ENCODE measurements at places on chromosomes 4 and X. TPM values are rescaled to one million over a fixed set of nuclear protein-coding genes. Genes with fewer than 3 reads are reported as not detected.

RNF128 gene
- total RNA-seq: 5.5 TPM

SPANXN4 gene
- total RNA-seq: not detected

DNA sequence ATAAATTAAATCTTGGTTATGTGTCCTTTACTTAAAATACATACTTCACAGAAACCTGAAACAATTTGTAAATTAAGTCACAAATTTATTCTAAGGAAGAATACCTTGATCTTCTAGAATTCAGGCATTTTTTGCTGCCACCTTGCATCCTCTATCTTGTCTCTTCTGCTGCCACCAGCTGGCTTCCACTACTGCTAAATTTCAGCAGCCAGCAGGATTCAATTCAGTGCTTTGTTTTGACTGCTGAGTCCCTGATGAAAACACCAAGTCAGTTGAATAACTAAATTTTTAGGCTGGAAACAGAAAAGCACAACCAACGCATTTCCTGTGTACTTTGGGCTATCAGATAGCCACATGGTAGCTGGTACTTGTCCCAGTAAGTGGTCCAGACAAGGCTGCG lies 2.4 kb upstream of the MBTPS2 start:
- DNase-seq: no peak

GRCh38 chr4:123479944-123480343 lies 83.3 kb downstream of the SPRY1 start:
- peak; percentile 44 for DNase-seq

GLRB gene
- 11.1 TPM for total RNA-seq

DACH2 gene
- total RNA-seq: not detected

GRCh38 chrX:30948626-30949025 lies 59.6 kb upstream of the TAB3 start:
- no peak for DNase-seq

- no peak for DNase-seq
Observed at GRCh38 chr4:184350213-184350817, 124.0 kb downstream of the IRF2 start.

GRCh38 chr4:173370130-173370476 lies 651 bp upstream of the SAP30 start:
- DNase-seq: no peak

DNA sequence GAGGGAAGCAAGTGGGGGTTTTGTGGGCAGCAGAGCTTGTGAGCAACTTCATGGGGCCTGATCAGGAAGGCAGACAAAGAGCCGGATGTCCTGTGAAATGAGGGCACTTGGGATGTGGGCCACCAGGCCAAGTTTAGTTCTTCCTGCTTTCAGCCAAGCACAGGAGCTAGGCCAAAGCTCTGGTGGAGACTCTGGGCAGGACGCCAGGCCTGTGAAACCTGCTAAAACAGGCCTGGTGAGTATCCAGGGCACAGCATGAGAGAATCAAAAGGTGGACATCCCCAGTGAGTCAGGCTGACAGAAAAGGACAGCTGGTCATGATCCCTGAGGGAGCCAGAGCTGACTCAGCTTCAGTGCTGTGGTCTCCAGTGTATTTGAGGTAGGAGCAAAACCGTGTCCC lies 95.7 kb downstream of the NPNT start:
- peak; percentile 96 for DNase-seq

GRCh38 chrX:118751950-118752783 lies 24.8 kb downstream of the IL13RA1 start:
- no peak for DNase-seq

GRCh38 chr4:144507311-144508101 lies 138.4 kb upstream of the HHIP start:
- no peak for DNase-seq

GRCh38 chrX:132207996-132208395 lies 11.3 kb downstream of the RAP2C start:
- no peak for DNase-seq

- no peak for DNase-seq
Observed at GRCh38 chrX:40172401-40173142, 74.8 kb upstream of the BCOR start.

BTK gene
- total RNA-seq: not detected

RTL3 gene
- total RNA-seq: 1.4 TPM

KLHL13 gene
- 0.12 TPM for total RNA-seq

TMPRSS11A gene
- not detected for total RNA-seq

DNA sequence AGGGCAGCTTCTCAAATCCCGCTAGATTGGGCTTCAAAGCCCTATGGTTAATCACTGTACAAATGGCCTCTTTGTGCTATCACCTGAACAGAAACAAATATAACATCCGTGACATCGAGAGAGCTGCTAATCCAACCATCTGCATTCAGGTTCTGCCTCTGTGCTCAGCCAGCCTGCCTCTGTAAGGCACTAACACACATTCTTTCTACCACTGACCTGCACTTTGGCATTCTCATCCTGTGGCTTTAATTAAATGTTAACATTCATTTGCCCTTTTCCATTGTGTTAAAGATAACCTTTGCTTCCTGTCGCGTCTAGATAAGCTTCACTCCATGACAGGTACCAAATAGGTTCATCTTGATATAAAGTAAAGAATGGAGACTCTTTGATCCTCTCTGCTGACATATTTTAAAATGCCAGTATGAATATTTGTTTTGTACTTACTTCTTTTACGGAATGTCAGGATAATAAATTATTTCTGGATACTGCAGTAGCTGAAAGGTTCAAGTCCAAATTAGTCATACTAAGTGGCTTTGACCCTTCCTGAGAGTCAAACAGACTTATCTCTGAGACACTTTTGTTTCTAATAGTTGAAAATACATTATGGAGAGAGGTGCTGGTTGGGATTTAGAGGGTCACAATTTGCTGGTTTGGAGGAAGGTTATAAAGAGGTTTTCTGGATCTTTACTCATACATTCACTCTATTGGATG lies 505.7 kb downstream of the PACRGL start:
- no peak for DNase-seq

COL25A1 gene
- not detected for total RNA-seq

- no peak for DNase-seq
Observed at GRCh38 chr4:76867880-76868655, 29.9 kb downstream of the SOWAHB start.

DNA sequence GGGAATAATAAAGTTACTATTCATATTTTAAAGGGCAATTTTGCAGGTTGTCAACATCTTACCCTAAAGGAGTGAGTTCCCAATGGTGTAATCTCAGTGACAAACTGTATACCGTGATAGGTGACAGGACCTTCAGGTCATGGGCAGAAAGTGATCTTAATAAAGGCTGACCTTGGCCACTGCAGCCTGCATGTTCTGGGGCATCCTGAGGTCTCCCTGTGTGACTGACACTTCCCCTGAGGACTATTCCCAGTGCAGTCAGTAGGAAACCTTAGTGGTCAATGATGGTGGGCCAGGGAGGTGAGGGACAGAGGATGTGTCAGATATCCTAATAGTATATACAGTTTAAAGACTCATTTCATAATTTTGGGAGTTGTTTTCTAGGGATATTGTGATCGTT lies 137.2 kb downstream of the SHROOM3 start:
- DNase-seq: no peak

DNA sequence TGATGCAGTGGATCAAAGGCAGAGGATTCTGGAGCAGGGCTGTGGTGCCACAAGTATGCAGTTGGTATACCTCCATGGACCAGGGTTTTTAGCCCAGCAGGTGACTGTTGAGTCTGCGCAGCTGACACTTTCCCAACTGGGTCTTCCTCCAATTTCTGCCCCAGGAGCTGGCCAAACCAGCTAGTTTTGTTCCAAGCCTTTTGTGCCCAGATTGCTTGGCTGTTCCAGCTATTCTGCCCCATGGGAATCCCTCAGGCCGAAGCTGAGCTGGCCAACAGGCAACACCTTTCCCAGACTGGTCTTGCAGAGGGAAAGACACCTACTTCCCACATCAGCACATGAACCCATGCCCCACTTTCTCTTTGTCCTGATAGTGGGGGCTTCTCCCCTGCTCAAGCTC lies 22.8 kb upstream of the ANKRD17 start:
- DNase-seq: no peak

GRCh38 chr4:52912608-52913007 lies 50.5 kb downstream of the RASL11B start:
- DNase-seq: peak; percentile 39

- no peak for DNase-seq
Observed at GRCh38 chrX:71450433-71451106, 82.3 kb upstream of the OGT start.

DNA sequence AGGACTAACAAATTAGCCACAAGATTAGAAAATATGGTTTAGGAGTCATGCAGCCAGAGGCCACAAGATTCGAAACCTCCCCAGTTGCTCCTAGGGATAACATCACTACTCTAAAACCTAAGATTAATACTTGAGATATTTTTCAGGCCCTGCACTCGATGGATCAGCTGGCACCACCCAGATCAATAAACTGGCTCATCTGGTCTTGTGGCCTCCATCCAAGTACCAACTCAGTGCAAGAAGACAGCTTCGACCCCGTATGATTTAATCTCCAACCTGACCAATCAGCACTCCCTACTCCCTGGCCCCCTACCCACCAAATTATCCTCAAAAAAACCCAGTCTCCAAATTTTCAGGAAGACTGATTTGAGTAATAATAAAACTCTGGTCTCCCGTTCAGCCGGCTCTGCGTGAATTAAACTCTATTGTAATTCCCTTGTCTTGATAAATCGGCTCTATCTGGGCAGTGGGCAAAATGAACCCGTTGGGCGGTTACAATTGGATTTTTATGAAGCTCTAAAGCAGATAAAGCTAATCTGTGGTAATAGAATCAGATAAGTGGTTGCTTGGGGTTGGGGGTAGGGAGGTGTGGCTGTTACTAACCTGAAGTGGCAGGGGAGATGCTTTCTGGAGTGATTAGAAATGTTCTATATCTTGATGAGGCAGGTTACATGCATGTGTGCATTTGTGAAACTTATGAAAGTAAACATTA lies 91.8 kb upstream of the ATXN3L start:
- DNase-seq: no peak

GRCh38 chrX:34918856-34919255 lies 23.7 kb upstream of the FAM47B start:
- DNase-seq: peak; percentile 68

DNA sequence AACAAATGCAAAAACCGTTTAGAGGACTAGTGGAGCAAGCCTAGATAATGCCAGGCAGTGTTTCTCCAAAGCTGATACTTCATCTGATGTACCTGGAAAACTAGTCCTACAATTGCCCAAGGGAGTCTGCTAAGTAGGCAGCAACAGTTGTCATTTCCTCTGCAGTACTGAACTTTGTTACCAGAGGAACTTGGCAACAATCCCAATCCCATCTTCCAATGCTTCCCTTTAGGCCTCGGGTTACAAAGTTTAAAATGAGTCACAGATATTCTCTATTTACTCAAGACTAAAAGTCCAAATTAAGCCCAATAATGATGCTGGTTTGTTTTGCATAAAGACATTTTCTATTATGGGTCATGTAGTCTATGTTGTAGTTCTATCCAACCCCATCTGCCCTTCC lies 120.0 kb upstream of the GLRA2 start:
- peak; percentile 0 for DNase-seq

- DNase-seq: peak; percentile 78
Observed at GRCh38 chrX:124256216-124256615, 76.2 kb upstream of the TEX13D start.

DNA sequence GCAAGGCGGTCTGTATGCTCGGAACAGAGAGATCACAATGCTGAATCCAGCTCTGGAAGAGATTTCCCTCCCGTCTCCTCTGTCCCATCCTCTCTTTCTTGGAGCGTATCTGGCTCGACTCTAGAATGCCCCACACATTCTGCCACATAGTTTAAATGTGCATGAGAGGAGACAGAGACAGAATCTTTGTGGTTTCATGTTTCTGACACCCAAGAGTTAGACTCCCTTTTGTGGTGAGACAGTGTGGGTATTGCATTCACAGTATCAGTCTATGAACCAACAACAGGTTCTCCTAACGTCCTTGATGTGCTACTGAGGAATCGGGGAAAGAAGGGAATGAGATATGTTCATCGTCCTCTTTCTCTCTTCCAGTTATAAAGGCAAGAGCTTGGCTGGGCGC lies 25.3 kb downstream of the FAM47E start:
- DNase-seq: no peak

DNA sequence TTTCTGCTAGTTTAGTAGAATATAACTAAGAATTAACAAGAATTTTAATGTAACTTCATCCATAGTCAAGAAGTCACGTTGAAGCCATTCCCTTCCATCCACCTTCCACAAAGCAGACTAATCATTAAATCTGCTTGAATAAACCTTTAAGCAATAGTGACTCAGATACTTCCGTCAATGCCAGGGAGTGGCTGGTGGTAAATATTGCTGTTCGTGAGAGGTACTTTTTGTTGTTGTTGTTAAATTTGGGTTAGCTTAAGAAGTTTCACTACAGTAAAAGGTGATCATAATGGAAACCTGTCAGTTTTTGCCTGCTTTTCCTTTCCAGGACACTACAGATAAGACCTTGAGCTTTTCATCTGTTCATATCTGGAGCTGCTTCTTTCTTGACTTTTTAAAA lies 316.3 kb downstream of the TMA16 start:
- no peak for DNase-seq

- DNase-seq: peak; percentile 14
Observed at GRCh38 chrX:154649503-154650220, 3.7 kb downstream of the CTAG2 start.

All from RPMI7951 (cell line).